ENCODE measurements at places on chromosomes 3 and 15. TPM values are rescaled to one million over a fixed set of nuclear protein-coding genes. Genes with fewer than 3 reads are reported as not detected.

DNA sequence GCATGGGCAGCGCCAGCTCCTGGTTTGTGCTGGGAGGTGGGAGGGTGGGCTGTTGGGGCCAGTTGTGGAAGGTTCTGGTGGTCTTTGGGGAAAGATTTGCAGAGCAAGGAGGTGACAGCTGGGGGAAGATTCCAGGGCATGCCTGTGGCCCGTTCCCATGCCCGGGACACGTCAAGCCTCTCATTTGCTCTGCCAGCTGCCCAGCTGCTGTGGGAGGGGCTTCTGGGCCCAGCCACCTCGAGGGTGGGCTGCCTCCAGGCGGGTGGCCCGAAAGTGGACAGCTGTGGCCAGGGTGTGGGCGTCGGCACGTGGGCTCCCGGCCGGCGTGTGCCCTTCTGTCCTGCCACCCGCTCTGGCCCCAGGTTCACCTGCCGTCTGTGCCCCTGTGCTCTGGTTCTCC lies 17.2 kb downstream of the PLXNA1 start:
- no peak for DNase-seq

DNA sequence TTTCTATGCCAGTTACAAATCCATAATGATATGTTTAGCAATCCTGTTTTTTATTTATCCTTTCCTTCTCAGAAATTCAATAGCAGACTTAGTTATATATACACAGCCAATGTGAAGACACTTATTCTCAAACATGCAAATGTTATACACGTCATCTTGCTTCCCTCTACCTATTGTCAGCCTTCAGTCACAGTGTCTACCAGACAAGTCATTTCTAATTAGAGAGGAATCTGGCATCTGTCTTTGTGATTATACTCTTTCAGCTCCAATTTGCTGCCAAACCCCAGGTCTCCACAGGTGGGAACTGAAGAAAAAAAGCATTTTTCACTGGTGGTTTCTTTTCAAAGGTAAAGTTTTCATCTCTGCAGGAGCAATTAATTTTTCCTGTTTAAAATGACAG lies 793.1 kb downstream of the AGBL1 start:
- DNase-seq = no peak

- DNase-seq = no peak
Observed at GRCh38 chr3:120114981-120115380, 20.7 kb upstream of the GSK3B start.

- DNase-seq = no peak
Observed at GRCh38 chr3:45355351-45355750, 33.0 kb upstream of the LARS2 start.

- DNase-seq = no peak
Observed at GRCh38 chr3:163779396-163780344, 1298.6 kb downstream of the SI start.

DNA sequence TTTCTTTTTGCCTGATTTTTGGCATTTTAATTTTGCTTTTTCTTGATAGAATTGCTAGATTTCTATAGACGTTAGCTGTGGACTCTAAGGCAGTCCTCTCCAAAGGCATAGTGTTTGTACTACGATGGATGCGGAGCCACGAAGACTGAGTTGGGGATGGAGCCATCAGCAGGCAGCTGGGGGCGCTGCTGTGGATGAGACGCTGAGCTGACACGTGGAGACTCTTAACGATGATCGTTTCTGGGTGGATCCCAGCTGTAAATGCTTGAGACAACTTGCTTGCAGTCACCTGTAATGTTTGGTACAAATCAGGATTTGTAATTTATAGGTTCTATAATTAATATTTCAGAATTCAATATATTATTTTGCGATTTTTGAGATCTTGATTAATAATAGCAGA lies 13.3 kb upstream of the PPP1R2 start:
- no peak for DNase-seq

- no peak for DNase-seq
Observed at GRCh38 chr3:72338082-72338941, 509.9 kb downstream of the SHQ1 start.

DNA sequence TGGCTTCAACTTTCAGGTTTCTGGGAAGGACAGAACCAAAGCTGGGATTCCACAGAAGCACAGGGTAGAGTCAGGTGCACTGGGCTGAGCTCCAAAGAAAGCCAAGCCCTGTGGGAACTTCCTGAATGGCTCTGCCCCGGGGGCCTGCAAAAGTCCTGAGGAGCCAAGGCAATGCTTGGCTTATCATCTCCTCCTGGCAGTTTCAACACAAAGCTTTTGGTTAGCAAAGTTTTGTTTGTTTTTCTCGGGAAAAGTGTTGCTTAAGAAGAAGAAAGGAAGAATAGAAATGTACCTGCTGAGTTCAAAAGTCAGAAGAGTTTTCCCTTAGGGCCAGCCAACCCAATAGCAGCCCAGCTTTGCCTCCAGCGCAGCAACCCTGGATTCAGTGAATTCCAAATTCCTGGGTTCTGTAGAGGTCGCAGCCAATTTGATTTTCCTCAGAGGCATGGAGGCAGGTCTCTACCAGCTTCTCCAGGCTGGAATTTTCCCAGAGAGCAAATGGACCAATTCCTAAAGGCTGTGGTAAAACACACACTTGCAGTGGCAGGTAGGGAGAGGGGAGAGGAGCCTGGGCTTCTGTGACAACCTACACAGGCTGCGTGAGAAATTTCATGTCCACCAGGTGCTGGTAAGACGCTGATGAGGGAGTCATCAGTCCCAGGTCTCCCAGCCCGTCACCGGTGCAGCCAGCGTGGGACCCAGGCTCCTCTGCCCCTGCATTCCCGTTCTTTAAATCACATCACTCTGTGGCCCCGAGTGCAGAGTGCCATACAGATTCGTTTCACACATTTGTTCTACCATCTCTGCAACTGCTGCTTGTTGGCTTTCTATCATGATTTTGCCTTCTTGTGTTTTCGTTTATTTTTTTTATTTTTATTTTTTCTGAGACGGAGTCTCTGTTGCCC lies 54.3 kb upstream of the SNRPA1 start:
- peak; percentile 88 for DNase-seq

DNA sequence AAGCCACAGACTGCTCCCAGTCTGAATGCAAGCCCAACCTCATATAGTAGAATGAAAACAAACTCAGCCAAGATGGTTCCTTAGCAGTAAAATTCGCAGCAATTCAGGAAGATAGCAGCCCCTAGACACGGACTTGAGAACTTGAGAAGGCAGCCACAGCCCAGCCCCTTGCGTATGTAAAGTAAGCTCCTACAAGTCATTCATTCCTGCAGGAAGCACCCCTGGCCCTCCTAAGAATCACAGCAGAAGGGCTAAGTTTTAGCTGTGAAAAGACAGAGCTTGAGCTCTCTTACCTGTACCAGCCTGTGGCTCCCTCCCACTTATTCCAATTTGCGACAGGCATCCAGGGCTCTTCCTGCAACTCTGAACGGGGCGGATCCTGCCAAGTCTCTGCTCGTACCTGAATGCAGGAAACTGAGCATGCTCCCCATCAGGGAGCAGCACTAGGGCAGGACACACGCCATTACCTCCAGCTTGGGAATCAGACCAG lies 136.4 kb downstream of the MAGI1 start:
- DNase-seq = peak; percentile 58

- DNase-seq = no peak
Observed at GRCh38 chr3:123733805-123734526, 149.1 kb upstream of the HACD2 start.

DNA sequence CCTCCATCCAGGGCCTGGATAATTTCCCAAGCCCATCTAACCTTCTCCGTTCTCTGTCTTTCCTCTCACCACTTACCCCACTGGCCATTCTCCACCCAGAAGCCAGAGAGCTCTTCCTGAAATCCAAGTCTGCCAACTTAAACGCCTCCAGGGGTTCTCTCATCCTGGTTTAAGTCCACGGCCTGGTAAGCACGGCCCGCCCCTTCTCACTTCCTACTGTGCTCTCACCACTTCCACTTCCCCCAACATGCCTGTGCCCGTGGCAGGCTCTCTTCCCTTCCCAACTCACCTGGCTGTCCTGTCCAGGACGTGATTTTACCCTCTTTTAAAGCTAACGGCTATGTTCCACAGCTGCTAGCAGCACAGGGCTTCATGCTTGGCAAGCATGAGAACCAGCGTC lies 1.7 kb upstream of the CX3CR1 start:
- DNase-seq = no peak

DNA sequence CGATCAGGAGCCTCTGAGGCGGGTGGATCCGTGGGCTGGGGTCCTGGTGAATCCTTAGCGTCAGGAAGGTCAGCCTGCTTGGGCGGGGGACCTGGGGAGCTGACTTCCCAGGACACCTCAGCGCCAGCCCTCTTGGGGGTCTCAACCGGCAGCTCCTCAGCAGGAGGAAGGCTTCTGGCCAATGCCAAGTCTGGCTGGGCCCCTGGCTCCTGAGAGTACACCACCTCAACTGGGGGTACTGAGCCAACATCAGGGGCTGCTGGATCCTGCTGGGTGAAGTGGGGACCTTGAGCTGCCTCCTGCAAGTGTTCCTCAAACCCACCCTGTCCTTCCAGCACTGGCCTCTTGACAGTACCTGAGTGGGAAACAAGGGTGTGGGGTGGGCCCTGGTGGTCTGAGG lies 3.1 kb downstream of the PRRT3 start:
- no peak for DNase-seq

DNA sequence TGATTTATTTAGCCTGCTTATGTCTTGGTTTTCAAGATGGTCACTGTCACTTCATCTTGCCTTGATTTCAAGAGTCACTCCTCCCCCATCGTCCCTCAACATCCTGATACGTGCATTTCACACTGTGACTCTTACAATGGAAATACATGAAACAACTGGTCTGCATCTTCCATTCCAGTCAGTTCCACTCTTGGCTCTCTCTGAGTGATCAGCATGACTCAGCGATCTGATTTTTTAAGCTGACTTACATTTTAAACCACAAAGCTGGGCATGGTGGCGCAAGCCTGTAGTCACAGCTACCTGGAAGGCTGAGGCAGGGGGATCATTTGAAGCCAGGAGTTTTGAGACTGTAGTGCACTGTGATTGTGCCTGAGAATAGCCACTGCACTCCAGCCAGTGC lies 271.2 kb upstream of the ROPN1 start:
- DNase-seq = no peak

GRCh38 chr3:159928666-159929065 lies 60.0 kb upstream of the IL12A start:
- no peak for DNase-seq

GRCh38 chr3:127263037-127263436 lies 24.8 kb downstream of the PRR20G start:
- DNase-seq = no peak

GRCh38 chr3:139670196-139670595 lies 7.6 kb downstream of the NMNAT3 start:
- no peak for DNase-seq

GRCh38 chr15:58515807-58516206 lies 84.0 kb downstream of the LIPC start:
- DNase-seq = peak; percentile 40

DNA sequence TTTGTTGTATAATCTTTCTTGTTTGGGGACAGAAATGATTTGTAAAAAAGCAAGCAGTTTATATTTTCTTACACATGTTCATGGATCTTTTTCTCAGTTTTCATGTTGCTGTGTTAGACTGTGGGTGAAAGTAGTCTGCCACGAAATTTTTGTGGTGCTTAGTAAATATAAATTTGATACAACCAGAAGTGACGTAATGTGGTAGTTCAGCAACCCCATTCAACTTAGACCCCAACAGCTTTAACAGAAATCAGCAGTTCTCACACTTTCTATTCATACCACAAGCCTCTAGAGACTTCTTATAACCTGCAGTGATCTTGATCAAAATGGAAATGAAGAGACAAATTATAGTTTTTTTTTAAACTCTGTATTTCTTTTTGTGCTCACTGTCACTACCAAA lies 120.2 kb upstream of the IGSF10 start:
- no peak for DNase-seq

- DNase-seq = no peak
Observed at GRCh38 chr3:78846718-78847117, 921.1 kb downstream of the ROBO1 start.

DNA sequence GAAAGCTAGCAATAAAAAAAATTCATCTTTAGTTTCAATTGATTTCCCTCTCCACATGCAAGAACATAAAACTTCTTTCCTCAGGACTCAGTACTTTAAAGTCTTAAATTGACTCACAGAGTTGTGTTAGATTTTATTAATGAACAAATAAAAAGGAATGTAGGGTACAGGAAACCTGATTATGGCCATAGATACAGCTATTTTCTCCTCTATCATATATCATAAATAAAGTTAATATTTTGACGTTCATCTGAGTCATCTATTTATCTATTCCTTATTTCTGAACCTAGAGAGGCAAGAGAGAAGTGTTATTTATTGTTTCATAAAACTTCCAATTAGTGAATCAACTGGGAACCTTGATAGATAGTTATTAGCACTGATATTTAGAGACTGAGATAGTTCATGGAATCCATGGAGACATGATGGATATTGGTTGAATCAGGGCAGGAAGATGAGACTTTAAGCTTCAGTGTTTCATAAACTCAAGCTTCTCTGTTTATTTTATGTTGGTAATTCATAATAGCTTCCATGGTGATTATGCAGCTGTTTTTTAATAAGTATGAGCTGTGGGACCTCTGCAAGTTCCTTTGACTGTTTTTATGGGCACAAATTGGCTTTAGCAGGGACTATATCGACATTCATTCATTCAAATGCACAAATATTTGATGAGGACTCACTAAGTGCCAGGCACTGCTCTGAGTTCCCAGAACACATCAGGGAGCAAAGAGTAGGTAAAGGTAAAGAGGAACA lies 143.5 kb upstream of the TGFBR2 start:
- DNase-seq = no peak

DNA sequence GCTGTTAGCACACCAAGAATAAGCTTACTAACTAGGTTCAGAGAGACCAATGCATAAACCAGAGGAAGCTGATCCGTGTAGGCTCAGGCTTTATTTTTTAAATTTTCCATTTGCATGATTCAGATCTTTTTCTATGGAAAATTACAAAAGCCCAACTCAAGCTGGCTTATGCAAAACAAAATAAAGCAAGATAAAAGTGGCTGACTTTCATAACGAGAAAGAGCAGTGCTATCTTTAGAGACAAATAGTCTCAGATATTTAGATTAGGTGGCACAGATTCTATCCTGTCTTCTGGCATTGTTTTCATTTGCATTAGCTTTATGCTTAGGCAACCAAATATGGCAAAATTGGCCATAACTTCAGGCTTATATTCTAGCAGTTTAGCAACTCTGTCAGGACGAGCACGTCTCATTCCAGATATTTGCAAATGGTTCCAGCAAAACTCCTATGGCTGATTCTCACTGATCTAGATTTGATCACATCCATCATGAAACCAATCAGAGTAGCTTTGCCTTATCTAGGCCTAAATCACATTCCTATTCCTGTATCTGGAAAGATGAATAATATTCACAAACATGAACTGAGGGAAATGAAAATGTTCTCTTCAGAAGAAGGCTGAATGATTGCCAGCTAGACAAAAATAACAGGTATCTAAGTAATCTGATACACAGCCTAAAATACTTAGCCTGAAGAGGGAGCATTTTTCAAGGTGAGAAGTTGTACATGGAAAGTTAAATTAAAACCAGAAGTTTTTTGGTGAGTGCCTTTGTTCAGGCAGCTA lies 216.4 kb upstream of the DPPA4 start:
- no peak for DNase-seq

Gene SNRPN
- polyA plus RNA-seq = 99.4 TPM

Gene SLC9C1
- not detected for polyA plus RNA-seq

Gene TMEM108
- polyA plus RNA-seq = 0.76 TPM

Gene GNAT1
- polyA plus RNA-seq = not detected

Gene CCDC39
- not detected for polyA plus RNA-seq

Gene EOMES
- polyA plus RNA-seq = 0.10 TPM

Gene ATG7
- 12.5 TPM for polyA plus RNA-seq

Gene CLRN1
- not detected for polyA plus RNA-seq

Gene ANKUB1
- not detected for polyA plus RNA-seq

Gene PRR20G
- not detected for polyA plus RNA-seq

Gene C3orf38
- polyA plus RNA-seq = 5.0 TPM

Gene RGMA
- polyA plus RNA-seq = 8.0 TPM
